CD4-positive, alpha-beta T cell treated with Interleukin-10 for 1 hour (primary cell): ENCODE measurements at places on chromosomes 13 and 19.

DNA sequence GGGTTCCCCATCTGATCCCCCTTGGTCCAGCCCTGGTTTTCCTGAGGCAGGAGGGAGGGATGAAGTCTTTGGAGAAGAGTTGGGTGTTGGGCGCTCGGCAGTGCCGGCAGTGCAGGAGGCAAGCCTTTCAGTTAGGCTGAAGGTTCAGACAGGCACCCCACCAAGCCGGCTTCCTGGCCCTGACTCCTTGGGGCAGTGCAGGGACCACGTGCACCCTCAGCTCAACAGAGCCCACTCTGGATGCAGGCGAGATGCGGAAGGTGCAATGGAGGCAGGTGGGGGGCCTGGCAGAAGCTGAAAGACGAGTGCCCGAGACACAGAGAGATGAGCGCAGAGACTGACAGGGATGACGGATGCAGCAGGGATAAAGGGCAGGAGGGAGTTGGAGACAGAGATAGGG is 11.1 kb downstream of the MAMSTR start:
- no peak for DNase-seq

DNA sequence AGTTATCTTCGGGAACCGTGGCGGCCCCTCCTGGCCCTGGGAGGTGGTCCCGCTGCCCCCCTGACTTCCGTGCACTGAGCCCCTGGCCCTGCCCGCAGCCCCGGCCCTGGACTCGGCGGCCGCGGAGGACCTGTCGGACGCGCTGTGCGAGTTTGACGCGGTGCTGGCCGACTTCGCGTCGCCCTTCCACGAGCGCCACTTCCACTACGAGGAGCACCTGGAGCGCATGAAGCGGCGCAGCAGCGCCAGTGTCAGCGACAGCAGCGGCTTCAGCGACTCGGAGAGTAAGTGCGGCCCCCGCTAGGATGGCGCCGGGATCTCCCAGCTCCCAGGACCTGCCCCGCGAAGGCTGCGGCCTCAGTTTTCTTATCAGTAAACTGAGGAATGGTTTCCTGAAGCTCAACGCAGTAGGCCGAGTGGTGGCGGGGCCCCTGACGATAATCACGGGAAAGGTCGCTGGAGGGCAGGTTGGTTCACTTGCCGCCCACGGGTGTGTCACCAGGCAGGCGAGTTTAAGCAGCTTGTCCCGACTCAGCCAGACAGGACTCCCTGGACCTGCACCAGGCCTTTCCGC is 924 bp downstream of the RGCC start:
- peak; percentile 56 for DNase-seq

DNA sequence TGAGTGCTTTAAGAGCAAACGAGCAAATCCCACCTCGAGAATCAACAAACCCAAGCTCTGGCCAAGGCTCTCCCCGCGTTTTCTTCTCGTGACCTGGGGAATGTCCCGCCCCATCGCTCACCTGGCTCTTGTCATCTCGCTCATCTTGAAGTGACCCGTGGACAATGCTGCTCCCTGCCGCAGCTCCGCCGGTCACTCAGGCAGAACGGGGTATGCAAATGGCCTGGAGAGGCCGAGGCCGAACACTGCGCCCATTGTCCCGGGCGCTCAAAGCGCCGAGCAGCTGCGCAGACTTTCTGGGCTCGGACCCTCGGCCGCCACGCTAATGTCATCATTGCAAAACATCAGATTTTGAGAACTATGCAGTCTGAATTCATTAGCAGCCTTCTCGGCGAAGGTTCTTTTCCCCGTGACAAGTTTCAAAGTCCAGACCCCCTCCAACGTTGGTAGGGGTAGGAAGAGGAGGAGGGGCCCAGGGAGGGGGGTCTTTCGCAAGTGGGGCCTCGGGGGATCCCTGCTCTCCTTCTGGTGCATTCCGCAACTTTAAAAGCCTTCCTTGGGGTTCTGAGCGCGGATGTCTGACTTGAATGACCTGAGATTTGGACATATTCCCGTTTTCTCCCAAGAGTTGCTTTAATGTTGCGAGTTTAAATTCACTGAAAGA is 39.7 kb downstream of the SOX1 start:
- DNase-seq: no peak

GRCh38 chr19:6522712-6523111 is 8.1 kb upstream of the TNFSF9 start:
- DNase-seq: no peak

DNA sequence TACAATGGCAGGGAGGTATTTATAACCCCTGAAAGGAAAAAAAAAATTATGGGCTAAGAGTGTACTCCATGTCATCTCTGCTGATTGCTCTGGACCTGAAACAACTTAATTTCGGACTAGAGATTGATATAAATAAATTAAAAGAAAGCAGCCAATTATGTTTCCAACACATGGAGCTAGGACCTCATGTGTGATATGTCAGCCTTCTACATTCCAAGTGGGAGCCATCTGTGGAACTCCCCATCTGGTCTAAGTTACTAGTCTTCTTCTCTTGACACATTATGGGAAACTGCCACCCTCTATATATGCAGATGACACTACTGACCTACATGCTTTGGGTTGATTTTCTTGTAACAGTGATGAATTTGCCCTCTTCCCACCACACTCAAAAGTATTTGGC is 86.1 kb downstream of the FLT1 start:
- DNase-seq: no peak

GRCh38 chr13:28268800-28269223 is 130.5 kb downstream of the PAN3 start:
- DNase-seq: peak; percentile 6

GRCh38 chr13:39835253-39835652 is 179.8 kb downstream of the COG6 start:
- DNase-seq: no peak

- no peak for DNase-seq
Observed at GRCh38 chr13:42553098-42554046, 20.6 kb upstream of the TNFSF11 start.

GRCh38 chr19:11699931-11700794 is 38.6 kb downstream of the ZNF823 start:
- peak; percentile 37 for DNase-seq

GRCh38 chr19:15934332-15935078 is at the start of gene CYP4F11:
TSS of gene CYP4F11 (minus strand) at chr19:15934529. CDS start at chr19:15934408, 121 bp downstream.
- no peak for DNase-seq

DNA sequence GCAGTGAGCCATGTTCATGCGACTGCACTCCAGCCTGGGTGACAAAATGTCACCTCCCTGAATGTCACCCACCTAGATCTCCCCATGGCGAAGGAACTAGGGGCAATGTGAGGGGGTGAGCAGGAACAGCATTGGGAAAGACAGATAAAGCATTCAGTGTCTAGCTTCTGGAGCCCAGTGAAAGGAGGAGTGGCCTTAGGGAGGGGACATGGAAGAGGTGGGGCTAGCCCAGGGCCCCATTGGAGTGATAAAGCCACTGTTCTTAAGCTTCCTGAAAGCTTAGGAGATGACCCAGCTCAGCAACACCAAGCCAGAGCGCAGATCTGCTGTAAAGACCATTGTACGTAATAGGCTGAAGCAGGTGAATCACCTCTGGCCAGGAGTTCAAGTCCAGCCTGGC is 13.0 kb upstream of the KCNN1 start:
- DNase-seq: no peak

GRCh38 chr13:38429916-38430315 is 80.3 kb downstream of the UFM1 start:
- DNase-seq: no peak

GRCh38 chr19:46975925-46976782 is 43.5 kb upstream of the NPAS1 start:
- no peak for DNase-seq

DNA sequence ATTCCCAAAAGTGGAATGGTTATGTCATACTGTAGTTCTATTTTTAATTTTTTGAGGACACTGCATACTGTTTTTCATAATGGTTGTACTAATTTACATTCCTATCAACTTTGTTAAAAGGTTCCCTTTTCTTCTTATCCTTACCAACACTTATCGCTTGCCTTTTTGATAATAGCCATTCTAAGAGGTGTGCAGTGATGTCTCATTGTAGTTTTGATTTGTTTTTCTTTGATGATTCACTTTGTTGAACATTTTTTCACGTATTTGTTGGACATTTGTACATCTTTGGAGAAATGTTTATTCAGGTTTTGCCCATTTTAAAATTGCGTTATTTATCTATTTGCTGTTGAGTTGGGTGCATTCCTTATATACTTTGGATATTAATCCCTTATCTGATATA is 188.8 kb upstream of the SPRY2 start:
- no peak for DNase-seq

DNA sequence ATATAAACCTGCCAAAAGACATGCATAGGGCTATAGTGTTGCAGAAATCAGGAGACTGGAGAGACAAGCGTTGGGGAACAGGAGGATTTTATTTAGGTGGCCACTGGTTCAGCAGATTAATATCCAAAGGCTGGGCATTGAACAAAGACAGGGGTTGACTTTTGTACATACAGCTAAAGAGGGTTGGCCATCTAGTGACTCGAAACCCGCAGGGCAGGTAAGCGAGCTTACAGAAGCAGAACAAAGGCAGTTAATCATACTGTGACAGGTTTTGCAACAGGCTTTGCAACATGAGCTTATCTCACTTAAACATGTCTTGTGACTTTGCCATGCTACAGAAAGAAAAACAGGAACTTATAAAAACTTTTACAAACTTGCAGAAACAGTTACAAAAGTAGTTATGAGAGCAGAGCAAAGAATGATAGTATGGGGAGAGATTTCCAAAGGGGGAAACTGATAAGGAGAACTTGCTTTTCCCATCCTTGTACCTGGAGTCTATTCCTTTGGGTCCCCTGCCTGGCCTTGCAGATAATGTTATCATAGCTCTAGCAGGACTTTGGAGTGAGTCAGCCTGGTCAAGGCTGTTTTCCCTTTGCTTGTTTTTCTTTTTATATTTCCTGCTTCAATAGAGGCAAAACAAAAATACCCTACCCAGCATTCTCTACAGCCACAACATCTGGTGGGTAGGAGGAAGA is 234.2 kb downstream of the PCDH17 start:
- no peak for DNase-seq

GRCh38 chr19:30857388-30857787 is 485.2 kb downstream of the ZNF536 start:
- DNase-seq: no peak

- DNase-seq: no peak
Observed at GRCh38 chr19:5881543-5882299, 11.4 kb upstream of the FUT5 start.

GRCh38 chr13:46150134-46150693 is 31.8 kb downstream of the LCP1 start:
- DNase-seq: no peak

GRCh38 chr13:105343134-105343806 is 1192.2 kb downstream of the EFNB2 start:
- DNase-seq: no peak

DNA sequence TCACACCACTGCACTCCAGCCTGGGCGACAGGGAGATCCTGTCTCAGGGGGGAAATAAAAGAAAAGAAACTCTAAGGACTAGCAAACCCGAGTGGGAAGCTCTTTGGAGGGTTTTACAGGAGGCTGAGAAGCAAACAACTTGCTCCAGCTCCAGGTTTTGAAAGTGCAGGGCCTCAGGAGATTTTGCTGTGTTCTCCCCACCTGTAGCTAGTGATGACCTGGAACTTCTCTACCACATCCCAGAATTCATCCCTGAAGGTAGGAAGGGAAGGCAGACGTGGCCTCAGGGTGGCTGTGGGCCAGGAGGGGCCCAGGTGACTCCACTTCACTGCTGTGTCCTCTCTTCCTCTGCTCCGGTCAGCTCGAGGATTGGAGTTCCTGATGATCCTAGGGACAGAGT is 16.3 kb upstream of the PSMD8 start:
- no peak for DNase-seq

DNA sequence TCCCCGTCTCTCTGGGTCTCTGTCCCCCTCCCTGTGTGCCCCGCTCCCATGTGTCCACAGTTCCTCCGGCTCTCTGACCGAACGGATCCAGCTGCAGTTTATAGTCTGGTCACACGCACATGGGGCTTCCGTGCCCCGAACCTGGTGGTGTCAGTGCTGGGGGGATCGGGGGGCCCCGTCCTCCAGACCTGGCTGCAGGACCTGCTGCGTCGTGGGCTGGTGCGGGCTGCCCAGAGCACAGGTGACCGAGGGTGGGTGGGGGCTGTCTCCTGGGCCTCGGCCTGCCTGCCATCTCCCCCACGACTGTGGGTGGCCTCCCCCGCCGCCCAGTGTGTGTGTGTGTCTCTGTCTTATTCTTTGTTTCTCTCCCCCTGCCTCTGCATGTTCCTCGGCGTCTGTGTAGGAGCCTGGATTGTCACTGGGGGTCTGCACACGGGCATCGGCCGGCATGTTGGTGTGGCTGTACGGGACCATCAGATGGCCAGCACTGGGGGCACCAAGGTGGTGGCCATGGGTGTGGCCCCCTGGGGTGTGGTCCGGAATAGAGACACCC is 10.3 kb downstream of the TRPM4 start:
- DNase-seq: no peak

DNA sequence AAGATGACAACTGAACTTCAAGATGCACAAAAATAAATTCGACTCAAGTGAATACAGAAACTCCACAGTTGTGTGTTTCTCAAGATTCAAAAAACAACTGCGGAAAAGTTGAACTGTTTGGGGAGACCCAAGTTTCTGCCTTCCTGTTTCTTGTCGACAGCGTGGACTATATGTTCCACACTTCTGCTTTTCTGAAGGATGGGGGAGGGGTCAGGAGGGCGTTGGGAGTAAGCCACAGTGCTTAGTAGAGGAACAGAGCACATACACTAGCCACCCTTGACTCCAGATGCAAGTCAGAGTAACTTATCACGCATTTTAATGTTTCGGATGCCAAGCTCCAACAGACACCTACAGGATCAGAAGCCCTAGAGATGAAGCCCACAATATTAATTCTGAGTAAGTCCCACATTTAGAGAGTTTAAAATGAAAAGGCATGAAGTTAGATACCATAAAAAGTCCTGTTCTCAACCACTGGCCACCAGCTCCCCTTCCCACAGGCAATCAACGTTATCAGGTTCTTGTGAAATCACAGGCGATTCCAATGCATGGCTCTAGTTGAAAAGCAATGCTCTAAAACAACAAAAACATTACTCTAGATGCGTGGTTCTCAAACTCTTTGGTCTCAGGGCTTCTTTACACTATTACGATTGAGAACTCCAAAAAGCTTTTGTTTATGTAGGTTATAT is 4.2 kb downstream of the TUBGCP3 start:
- peak; percentile 27 for DNase-seq

DNA sequence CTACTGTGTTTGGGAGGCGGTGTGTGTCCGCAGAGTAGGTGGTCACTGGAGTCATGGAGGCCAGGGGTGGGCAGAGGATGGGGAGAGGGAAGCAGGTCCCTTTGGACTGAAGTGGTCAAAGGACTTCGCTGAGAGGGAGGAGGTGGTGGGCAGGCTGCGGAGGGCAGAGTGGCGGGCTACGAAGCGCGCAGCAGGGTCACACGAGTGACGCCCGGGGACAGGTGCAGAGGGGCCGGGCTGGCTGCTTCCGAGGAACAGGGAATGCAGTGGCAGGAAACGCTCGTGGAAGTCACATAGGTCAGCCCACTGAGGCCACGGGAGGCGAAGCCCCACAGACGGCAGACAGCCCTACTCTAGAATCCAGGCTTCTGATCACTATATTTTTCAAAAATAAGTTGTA is 111.5 kb downstream of the URI1 start:
- DNase-seq: no peak

GRCh38 chr19:19361075-19361594 is 40.5 kb downstream of the MAU2 start:
- peak; percentile 85 for DNase-seq
